ENCODE measurements at places on chromosomes 7 and 10.

- peak; percentile 15 for DNase-seq
Observed at GRCh38 chr10:42954766-42955492, 121.9 kb upstream of the RET start.

DNA sequence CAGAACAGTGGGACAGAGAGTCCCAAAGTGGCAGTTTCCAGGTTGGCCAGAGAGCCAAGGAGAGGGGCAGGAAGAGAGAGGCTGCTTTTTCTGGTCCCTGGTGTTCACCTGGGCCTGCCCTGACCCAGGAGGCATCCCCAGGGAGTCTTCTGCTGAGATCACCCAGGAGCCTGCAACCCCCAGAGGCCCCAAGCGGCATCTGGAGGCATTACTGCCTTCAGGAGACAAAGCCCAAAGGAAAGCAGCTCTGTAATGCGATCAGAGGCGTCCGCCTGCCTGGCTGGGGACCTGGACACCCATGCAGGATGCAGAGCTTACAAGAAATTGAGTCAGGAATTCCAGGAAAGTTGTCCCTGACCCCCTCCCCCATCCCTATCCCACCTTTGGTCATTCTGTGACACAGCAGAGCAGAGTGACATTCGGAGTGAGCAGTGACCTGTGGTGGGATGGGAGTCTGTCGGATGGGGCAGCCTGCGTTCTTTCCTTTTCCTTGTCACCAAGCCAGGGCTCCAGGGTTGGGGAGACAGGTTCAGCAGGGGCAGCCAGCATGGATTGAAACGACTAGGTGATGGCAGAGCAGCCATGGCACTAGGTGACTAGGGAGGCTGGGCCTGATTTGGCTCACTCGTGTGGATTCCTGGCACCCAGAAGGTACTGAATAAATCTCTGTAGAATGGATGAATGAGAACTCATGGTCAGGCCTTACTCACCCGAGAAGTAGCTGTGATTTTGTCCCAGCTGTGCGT is 10.4 kb downstream of the UNC5B start:
- DNase-seq: peak; percentile 12

- no peak for DNase-seq
Observed at GRCh38 chr10:86261941-86262687, 104.5 kb downstream of the GRID1 start.

DNA sequence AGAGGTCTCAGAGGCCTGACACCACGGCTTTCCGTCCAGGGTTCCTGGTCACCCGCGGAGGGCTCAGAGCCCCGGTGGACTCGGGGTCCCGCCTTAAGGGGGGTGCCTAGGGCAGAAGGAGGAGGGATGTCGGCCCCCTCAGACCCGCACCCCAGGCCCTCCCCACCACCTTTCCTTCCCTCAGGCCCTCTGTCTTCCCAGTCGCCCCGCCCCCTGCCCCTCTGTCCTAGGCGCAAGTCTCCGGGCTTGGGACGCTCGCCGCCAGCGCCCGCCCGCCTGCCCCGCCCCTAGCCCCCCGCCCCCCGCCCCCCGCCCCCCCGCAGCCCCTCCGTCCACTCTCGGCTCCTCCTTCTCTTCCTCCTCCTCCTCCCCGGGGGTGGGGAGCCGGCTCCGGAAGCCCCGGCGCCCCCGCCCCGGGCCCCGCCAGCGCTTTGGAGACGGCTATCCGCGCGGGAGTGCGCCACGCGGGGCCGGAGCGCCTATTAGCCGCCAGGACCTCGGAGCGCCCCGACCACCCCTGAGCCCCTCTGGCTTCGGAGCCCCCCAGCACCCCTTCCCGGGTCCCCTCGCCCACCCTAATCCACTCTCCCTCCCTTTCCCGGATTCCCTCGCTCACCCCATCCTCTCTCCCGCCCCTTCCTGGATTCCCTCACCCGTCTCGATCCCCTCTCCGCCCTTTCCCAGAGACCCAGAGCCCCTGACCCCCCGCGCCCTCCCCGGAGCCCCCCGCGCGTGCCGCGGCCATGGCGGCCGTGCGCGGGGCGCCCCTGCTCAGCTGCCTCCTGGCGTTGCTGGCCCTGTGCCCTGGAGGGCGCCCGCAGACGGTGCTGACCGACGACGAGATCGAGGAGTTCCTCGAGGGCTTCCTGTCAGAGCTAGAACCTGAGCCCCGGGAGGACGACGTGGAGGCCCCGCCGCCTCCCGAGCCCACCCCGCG is at the start of gene AEBP1:
TSS of gene AEBP1 (plus strand) at position 423 of the 937 bp plus-strand sequence. CDS start at position 744, 321 bp downstream.
- peak; percentile 49 for DNase-seq

GRCh38 chr10:75202321-75203045 is 8.1 kb upstream of the VDAC2 start:
- DNase-seq: no peak

- DNase-seq: no peak
Observed at GRCh38 chr7:137952426-137952805, 49.5 kb downstream of the CREB3L2 start.

GRCh38 chr10:130877126-130877525 is 434.4 kb downstream of the TCERG1L start:
- no peak for DNase-seq

- DNase-seq: no peak
Observed at GRCh38 chr7:41878309-41879295, 175.7 kb upstream of the INHBA start.

DNA sequence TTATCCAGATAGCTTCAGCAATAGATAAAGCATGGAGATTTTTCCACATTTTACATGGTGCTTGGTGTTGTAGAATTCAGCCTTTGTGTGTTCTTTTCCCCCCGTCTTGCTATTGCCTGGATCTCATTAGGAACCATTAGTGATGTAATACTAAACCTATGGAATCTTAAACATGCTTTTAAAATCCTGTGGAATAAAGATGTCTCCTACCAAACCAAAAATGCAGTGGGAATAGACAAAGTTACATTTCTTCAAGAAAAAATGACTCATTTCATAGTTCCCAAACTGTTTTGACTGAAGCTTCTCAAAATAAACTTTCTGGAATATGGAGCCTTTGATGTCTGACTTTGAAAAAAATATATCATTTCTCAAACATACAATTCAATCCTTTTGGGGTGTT is 44.0 kb downstream of the CALD1 start:
- DNase-seq: no peak

DNA sequence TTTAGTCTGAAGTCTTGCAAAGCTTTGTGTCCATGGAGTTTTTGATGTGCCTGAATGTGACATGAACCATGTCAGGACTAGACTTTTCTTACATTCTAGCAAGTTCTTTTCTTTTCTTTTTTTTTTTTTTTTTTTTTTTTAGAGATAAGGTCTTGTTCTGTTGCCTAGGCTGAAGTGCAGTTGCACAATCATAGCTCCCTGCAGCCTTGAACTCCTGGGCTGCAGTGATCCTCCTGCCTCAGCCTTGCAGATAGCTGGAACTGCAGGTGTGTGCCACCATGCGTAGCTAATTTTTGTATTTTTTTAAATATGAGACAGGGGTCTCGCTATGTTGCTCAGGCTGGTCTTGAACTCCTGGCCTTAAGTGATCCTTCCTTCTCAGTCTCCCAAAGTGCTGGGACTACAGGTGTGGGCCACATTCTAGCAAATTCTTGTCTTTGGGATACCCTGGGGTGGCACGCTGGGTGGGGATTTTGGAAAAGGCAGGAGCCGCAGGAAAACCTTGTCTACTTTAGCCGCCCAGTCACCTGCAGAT is 152.8 kb downstream of the SVIL start:
- no peak for DNase-seq

GRCh38 chr10:76190634-76191270 is 759.3 kb downstream of the LRMDA start:
- no peak for DNase-seq

DNA sequence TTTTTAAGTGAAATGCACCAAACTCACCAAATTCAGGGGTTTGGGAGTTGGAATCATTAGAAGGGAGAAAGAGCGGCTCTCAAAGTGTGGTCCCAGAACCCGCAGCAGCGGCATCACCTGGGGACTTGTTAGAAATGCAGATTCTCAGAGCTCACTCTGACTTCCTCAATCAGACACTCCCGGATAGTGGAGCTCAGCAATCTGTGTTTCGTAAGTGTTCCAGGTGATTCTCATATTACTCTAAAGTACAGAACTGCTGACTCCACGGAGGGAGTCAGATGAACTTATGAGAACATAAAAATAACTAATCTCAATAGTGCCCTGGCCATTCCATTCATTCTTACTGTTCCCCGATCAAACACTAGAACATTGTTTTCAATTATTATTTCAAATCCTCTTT is 358.7 kb upstream of the MYO3A start:
- DNase-seq: no peak

GRCh38 chr7:38831259-38831996 is 77.6 kb downstream of the VPS41 start:
- DNase-seq: no peak

DNA sequence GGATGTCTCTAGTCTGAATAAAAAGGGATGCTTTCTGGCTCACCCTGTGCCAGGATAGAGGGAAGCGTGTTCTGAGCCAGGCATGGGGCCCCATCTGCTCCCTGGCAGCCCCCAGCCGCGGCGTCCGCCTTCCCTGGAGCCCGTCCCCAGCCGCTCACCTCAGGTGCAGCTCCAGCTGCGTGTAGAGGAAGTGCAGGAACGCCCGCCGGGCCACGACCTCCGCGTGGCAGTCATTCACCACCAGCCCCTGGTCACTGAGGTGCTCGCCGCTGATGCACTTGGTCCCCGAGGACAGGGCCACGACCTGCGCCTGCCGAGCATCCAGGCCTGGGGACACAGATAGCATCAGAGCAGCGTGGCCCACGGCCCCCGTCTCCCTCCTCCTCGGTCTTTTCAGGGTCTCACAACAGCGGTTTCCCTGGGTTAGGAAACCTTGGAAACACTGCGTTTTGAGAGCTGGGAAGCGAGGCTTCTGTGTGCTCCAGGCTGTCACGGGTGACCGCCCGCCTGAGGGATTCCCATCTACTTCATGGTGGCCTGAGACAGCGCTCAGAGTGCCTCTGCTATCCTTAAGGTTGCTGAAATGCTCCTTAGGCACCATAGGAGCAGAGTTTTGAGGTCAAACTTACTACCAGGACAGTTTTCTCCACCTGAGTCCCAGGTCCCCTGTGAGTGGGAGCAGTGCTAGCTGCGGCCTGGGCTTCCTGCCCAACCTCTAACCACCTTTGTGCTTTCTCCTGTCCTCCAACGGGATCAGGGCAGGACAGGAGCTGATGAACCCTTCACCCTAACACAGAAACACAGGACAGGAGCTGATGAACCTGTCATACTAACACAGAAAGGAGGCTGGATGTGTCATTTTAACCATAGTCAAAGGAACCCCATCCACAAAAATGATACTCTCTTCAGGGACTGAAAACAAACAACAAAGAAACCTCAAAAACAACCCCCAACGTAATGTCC is 186.1 kb downstream of the WDR37 start:
- no peak for DNase-seq

- DNase-seq: no peak
Observed at GRCh38 chr7:45890902-45891461, 2.7 kb downstream of the IGFBP1 start.

GRCh38 chr7:138258197-138258559 is 181.9 kb downstream of the AKR1D1 start:
- no peak for DNase-seq
